Suppressor macrophage (primary cell): ENCODE measurements at places on chromosomes 5 and 9.

DNA sequence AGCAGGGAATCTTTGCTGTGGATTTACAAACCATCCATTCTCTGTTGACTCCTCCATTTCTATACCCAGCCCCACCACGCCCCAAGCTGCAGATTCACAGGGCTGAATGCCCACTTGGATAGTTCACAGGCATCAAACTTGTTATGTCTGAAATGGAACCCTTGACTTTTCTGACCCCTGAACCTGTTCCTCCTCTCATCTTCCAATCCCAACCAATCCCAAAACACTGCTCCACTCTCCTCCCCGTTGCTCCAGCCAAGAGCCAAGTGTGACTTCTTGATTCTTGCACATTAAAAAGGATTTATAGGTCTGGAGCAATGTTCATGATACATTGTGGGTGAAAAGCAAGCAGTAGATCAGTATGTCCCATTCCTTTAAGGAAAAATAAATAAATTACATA is 145.6 kb downstream of the DAB2IP start:
- no peak for DNase-seq

DNA sequence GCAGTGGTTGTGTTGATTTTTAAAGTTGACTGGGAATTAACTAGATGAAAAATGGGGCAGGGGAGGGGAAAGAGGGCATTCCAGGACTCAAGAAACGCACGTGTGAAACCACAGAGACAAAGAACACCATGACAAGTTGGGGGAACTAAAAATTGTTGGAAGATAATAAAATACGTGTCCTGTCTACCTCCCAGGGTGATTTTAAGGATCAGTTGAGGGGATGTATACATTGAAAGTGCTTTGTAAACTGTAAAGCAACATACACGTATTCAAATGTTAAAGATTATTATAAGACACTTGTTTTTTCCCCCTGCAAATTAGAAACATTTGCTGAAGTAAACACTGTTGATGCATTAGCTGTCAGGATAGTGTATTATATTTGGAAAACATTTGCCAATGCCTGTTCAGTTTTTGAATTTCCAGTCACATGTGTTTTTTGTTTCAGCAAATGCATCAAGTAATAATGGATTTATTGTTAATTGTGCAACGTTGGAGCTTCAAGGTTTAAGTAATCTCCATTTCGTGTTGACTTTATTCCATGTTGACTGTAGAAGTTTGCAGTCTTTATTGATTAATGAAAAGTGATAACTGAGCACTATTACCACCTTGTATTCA is 412.7 kb downstream of the ACTL7B start:
- no peak for DNase-seq

DNA sequence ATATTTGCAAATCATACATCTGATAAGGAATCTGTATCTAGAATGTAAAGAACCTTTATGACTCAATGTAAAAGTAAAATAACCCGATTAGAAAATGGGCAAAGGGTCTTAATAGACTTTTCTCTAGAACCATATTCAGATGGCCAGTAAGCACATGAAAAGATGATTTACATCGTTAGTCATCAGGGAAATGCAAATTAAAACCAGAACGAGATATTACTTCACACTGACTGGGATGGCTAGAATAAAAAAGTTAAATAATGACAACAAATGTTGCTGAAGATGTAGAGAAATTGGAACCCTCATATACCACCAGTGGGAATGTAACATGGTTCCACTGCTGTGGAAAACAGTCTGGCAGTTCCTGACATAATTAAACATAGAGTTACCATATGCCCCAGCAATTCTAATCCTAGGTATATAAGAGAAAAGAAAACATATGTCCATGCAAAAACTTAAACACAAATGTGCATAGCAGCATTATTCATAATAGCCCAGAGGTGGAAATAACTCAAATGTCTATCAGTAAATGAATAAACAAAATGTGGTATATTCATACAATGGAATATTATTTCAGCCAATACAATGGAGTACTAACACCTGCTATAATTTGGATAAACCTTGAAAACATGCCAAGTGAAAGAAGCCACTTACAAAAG is 100.4 kb upstream of the MAMDC2 start:
- no peak for DNase-seq

- peak; percentile 68 for DNase-seq
Observed at GRCh38 chr5:178551059-178551458, 39.1 kb downstream of the COL23A1 start.

DNA sequence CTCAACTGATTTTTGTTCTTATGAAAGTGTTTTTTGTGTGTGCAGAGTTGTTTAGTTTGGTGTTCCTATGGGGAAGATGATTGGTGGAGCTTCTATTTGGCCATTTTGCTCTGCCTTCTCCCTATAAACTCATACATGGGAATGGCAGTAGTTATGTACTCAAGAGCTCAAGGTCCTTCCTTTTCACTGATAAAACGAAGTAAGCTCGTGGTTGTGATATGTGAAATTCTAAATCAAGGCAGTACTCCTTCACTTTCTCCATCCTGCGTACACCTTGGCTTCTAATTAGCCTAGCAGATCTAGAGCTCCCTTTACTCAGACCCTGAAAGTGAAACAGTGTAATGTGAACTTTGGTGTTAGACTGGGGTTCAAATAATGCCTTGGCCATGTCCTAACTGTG is 159.3 kb upstream of the TNC start:
- no peak for DNase-seq

DNA sequence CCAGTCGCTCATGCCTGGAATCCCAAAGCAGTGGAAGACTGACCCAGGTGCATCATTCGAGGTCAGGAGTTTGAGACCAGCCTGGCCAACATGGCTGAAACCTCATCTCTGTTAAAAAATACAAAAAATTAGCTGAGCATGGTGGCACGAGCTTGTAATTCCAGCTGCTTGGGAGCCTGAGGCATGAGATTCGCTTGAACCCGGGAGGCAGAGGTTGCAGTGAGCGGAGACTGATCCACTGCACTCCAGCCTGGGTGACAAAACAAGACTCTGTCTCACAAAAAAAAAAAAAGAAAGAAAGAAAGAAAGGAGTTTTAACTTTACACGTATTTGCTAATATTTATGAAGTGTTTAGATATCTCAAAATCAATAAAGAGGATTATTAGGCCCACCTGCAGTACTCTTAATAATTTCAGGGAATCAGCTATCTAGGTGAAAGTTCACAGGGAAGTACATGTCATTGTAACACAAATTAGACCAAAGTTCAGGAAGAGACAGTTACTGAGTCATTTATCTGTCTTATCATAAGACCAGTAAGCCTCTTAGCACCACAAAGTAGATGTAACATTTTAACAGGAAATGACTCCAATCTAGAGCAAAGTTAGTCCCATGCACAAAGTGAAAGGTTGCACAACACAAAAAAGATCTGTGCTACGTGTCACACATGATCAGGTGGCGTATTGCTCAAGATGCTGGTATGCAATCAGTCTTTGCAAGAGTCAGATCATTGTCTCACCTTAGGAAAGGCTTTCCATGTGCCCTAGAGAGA is 34.1 kb upstream of the PLIN2 start:
- peak; percentile 98 for DNase-seq

- DNase-seq: no peak
Observed at GRCh38 chr5:135704616-135705015, 125.8 kb upstream of the CXCL14 start.

GRCh38 chr9:76400534-76401096 is 6.4 kb upstream of the RFK start:
- no peak for DNase-seq

DNA sequence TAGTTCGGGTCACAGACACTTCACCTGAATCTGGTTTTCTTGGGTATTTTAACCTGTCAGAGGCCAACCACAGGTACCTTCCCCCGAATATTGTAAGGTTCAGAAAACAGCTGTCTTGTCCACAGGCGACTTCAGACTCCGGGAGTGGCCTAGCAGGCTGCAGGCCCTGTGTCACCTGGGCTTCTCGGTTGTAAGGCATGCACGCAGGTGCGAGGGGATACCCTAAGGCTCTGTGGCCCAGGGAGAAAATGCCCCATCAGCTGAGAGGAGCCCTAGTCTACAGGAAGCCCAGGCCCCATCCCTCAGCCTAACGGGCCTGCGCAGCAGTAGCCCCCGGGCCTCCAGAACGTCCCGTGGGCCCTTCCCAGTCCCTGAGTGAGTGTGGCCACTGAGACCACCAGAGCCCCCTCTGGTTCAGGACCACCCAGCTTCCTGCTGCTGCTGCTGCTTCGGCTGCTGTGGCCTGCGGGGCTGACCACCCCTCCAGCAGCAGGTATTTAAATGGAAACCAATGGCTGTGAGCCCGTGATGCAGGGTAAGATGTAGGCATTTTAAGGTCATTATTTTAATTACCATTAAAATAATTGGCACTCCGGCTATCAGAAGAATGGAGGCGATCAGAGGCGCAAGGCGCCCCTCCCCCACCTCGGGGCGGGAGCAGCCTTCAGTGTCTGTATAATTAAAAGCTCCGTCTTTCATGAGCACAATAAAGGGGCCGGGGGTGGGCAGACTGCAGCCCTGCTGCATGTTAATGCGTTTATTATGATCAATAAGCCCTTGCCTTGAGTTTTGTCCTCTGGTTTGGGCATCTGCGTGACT is 65.4 kb downstream of the PSMB7 start:
- no peak for DNase-seq

GRCh38 chr5:178281331-178281730 is 48.7 kb upstream of the PHYKPL start:
- no peak for DNase-seq

- DNase-seq: no peak
Observed at GRCh38 chr9:35168963-35169362, 7.2 kb downstream of the UNC13B start.

DNA sequence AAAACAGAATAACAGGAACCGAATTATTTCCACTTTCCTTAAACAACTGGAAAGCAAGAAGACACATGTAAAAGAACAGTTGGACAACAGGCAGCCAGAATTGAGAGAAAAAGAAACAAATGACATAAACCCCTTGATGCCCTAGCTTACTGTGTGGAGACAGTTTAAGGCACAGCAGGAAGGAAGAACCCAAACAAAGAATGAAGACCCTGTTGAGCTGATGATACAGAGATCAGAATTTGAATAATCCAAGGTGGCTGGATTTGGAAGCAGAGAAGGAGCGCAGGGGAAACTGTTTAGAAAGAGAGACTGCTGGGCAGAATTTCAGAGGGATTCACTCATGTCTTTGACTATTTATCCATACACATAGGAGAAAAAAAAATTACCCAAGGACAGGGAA is 316.3 kb upstream of the POU5F2 start:
- no peak for DNase-seq

GRCh38 chr5:125317536-125317995 is 571.1 kb upstream of the ZNF608 start:
- DNase-seq: no peak

- no peak for DNase-seq
Observed at GRCh38 chr9:84856181-84856632, 186.7 kb downstream of the NTRK2 start.

DNA sequence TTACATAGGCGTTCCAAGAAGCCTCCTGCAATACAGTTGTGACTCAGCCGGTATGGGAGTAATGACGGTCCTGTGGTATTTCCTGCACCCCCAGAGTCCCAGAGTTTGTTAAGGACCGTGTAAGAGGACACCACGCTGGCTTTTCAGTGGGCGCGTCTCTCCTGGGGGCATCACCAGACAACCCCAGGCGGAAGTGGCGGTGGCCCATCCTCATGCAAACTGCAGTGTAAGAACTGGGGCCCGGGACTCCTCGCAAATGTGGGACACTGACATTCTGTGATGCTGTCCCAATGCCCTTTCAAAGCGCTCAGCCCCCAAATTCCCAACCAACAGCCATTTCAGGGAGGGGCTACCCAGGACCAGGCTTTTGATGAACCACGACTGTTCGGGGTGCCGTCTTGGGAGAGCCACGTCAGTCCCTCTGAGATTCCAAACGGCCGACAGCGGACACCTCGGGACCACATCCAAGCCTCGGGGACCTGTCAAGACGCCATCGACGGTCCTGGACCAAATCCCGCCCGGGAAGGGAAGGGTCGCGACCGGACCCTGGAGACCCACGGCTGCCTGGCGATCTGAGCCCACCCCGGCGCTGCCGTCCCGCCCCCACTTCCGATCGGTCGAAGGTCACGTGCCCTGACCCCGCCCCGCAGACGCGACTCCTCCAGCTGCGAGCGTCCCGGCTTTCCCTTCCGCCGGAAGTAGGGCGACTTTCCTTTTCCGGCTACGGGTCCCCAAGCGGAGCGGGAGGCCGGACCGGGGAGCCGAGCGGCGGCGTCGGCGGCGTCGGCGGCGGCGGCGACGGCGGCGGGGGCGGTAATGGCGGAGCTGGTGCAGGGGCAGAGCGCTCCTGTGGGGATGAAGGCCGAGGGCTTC is at the start of gene FUBP3:
FUBP3 (plus strand) TSS at position 713 of the 873 bp plus-strand sequence; CDS start at position 817, 104 bp downstream.
- peak; percentile 93 for DNase-seq

GRCh38 chr9:123073991-123074422 is 40.5 kb downstream of the GPR21 start:
- no peak for DNase-seq

GRCh38 chr5:169566202-169566601 is 17.4 kb upstream of the SPDL1 start:
- no peak for DNase-seq

- DNase-seq: no peak
Observed at GRCh38 chr9:89956331-89956730, 351.5 kb downstream of the GADD45G start.

- no peak for DNase-seq
Observed at GRCh38 chr5:63131626-63132285, 553.1 kb downstream of the LRRC70 start.

DNA sequence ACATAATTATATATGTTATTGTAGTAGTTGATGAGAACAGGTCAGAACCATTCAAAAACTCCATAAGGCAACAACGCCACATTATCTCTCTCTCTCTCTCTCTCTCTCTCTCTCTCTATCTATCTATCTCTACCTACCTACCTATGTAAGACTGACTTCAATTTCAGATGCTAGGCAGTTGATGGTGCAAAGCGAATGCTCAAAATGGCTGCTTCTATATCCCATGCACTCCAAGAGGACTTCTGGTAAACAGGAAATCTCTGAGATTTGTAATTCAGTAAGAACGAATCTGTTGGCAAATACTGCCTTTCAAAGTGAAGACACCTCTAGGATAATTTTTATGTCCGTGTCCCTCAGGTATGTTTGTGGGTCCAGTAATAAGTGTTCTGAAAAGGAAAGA is 43.7 kb downstream of the MEF2C start:
- no peak for DNase-seq

GRCh38 chr9:104743376-104743985 is 4.0 kb upstream of the NIPSNAP3A start:
- DNase-seq: peak; percentile 81

GRCh38 chr9:89759572-89759971 is 154.8 kb downstream of the GADD45G start:
- no peak for DNase-seq

DNA sequence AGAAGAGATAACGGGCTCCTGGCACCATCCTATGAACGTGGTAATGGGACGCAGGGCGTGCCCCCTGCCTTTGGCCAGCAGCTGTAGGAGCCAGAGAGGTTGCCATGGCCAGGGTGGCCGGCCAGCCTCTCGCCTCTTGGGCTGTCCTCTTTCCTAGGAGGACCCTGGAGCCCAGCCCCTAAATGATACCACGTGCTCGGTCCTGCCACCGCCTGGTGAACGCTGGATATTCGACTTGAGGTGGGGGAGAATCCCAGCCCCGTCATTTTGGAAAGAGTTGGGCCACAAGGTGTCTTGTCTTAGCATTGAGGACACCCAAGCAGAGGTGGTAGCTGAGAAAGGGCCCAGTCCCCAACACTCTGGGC is 391 bp upstream of the NRG2 start:
- no peak for DNase-seq

- no peak for DNase-seq
Observed at GRCh38 chr5:143041972-143042770, 272.0 kb downstream of the ARHGAP26 start.

GRCh38 chr9:34998266-34998665 is 8.7 kb downstream of the DNAJB5 start:
- no peak for DNase-seq

GRCh38 chr5:135095052-135095715 is 61.2 kb upstream of the PITX1 start:
- no peak for DNase-seq
